Thymus (tissue), 14 donors: ENCODE measurements at places on chromosomes 6 and 20.

DNA sequence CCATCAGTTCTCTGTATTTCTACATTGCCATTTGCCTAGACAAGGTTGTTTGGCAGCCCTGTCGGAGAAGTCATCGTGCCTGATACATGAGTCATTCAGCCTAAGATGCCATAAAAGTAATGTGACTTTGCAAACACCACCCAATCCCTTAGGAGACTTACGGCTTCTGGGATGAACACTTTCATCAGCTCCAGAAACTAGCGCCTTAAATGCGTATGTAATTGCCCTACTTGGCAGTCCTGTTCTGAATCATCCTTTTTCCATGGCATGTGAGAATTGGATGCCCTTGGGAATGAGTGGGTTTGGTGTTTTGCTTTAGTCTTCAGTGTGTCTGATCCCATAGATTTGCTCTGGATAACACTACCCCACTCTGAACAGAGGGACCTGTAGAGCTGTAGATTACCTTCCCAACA lies 158.5 kb downstream of the SASH1 start:
- no peak for DNase-seq

DNA sequence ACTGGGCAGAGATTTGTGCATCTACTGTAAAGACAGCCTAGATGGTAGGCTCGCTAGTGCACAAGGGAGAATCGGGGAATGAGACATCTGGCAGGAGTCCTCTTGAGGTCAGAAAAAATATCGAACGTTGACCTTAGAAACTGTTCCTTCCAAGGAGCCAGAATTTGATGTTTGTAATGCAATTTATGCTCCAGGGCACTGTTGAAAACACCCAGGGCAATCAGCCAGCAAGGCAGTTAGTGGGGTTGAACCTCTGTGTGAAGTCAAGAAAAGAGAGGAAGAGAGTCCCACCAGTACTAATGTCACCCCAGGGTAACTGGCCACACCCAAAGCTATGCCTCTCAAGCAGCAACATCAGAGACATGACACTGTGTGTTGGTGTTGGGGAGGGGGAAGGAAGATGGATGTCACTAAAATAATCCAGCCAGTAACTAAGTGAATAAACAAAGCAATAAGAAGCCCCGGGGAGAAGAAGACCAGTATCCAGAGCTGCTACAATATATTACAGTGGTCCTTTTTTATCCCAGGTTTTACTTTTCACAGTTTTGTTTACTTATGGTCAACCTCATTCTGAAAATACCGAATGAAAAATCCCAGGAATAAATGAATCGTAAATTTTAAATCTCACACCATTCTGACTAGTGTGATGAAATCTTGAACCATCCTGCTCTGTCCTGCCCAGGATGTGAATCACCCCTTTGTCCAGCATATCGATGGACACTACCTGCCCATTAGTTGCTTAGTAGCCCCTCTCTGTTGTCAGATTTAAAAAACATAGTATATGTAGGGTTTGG lies 32.9 kb upstream of the PDE10A start:
- no peak for DNase-seq

- no peak for DNase-seq
Measured at GRCh38 chr6:27025351-27025750, 222.2 kb upstream of the PRSS16 start.

GRCh38 chr6:75230484-75231325 lies 12.9 kb downstream of the COX7A2 start:
- no peak for DNase-seq

GRCh38 chr20:20333866-20334265 lies 34.0 kb upstream of the INSM1 start:
- DNase-seq, result no peak

- DNase-seq, result no peak
Measured at GRCh38 chr6:70415247-70415646, 1.9 kb downstream of the FAM135A start.

DNA sequence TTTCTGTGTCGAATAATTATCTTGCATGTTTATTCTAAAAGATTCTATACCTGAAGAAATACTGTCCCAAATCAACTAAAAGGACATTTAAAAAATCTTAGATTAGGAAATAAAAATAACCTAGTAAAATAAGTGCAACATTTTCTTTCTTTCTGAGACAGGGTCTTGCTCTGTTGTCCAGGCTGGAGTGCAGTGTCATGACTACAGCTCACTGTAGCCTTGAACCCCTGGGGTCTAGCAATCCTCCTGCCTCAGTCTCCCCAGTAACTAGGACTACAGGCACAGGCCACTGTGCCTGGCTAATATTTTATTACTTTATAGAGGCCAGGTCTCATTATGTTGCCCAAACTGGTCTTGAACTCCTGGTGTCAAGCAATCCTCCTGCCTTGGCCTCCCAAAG lies 48.7 kb downstream of the RARS2 start:
- DNase-seq, result no peak

- no peak for DNase-seq
Measured at GRCh38 chr6:101129851-101130250, 248.7 kb upstream of the ASCC3 start.

GRCh38 chr20:50283922-50284810 lies 93.5 kb downstream of the CEBPB start:
- DNase-seq, result no peak

DNA sequence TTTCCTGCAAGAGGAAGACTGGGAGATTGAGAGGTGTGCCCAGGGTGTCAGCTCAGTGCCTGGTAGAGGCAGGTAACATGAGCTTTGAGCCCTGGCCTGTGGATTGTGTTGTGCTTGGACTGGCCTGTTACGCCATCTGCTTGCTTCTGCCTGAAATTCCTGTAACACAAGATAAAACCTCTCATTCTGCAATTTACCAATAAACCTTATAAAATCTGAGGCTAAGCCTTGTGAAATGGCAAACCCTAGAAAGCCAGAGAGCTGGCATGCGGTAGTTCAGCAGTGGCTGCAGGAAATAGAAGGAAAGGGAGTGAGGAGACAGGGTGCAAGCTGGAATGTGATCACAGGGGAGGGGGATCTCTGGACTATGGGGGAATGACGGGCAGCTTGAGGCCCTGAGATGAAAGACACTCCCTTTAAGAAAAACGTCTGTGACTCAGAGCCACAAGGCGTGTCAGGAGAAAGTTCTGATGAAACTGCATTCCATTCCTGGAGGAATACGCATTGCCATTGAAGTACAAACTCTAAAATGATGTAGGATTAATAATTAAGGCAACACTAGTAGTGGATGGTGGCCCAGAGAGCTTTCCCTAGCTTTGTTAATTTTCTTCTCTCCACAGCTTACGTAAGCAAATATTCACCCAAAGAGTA lies 26.3 kb upstream of the TFAP2A start:
- DNase-seq, result no peak

GRCh38 chr20:10075606-10076005 lies 40.8 kb downstream of the ANKEF1 start:
- DNase-seq, result no peak

DNA sequence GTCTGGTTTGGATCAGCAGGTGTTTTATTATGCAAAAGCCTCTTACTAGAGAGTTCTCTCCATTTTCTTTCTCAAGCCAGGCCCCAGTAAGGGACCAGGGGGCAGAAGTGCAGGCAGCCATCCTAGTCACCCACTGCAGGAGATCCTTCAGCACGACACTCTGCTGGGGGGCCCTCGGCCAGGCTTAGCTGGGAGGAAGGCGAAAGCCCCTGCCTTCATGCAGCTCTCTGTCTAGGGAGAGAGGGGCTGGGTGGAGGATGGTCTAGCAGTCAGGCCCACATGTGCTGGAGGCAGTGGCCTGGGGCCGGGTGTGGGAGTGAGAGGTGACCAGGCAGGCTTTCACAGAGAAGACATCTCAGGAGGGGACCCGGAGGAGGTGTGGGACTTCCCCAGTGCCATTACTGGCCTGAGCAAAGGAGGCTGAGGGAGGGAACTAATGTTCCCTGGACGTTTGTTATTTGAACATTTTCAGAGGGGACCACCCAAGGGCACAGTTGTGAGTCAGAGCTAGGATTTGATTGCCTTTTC lies 33.5 kb upstream of the VSTM2L start:
- DNase-seq, result no peak

- DNase-seq, result no peak
Measured at GRCh38 chr20:46717818-46718541, 8.5 kb downstream of the SLC2A10 start.

- DNase-seq, result no peak
Measured at GRCh38 chr6:107348224-107348623, 111.1 kb downstream of the PDSS2 start.

- DNase-seq, result no peak
Measured at GRCh38 chr6:69622230-69622629, 174.6 kb downstream of the LMBRD1 start.

GRCh38 chr20:62906209-62906608 lies 20.1 kb downstream of the DIDO1 start:
- DNase-seq, result no peak

GRCh38 chr6:133807501-133807900 lies 81.4 kb upstream of the TCF21 start:
- no peak for DNase-seq

DNA sequence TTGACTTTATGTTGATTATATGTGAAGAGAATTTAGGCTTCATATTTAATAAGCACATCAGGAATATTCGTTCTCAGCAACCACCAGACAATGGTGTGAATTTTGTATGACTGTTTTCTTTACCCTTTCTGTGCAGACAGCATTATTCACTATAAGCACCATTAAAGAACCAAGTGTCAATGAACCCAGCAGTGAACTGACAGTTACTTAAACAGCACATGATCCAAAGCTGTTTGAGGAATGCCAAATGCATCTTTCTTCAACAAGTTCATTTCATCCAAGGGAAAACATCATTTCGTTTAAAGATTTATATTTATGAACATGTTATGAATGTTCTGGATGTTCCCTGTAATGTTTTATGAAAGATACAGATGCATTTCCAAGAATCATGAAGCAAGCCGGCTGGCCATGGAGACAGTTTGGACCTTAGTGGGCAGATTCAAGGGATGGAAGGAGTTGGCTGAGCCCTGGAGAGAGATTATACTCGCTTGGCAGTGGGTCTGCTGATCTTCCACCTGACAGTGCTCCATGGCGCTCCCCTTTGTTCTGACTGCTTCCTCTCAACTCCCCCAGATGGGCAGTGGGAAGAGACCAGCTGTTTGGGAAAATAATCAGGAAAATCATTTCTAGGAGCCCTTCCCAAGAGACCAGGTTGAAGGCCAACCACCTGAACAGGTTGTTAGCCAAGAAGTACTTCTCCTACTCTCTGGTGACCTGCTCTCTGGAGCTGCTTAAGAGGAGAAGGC lies 326.0 kb upstream of the RSPO3 start:
- no peak for DNase-seq

GRCh38 chr6:8633762-8634161 lies 198.4 kb upstream of the SLC35B3 start:
- no peak for DNase-seq

DNA sequence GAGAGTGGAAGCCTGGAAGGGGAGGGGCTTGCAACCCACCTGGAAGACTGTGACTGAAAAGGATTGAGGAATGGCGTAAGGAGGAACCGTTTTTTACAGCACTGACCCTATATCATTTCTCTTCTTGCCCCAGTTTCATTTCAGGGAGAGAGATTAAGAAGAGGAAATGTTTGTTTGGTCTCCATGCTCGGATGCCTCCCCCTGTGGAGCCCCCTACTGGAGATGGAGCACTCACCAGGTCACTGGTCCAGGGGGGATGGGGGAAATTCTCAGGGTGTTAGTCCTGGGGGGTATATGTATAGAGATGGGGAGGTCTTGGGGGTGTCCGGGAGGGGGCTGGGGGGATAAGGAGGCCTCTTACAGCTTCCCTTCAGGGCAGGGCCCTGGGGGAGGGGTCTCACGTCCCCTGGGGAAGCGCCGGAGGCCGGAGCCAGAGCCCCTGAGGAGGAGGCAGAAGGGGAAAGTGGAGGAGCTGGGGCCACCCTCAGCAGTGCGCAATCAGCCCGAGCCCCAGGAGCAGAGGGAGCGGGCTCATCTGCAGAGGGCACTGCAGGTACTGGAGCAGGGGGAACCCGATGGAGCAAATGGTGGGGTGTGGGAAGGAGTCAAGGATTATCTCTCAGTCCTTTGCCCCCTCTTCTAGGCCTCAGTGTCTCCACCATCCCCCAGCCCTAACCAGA lies 3.2 kb downstream of the CUTA start:
- no peak for DNase-seq

- DNase-seq, result no peak
Measured at GRCh38 chr6:124371974-124372475, 568.4 kb downstream of the NKAIN2 start.

DNA sequence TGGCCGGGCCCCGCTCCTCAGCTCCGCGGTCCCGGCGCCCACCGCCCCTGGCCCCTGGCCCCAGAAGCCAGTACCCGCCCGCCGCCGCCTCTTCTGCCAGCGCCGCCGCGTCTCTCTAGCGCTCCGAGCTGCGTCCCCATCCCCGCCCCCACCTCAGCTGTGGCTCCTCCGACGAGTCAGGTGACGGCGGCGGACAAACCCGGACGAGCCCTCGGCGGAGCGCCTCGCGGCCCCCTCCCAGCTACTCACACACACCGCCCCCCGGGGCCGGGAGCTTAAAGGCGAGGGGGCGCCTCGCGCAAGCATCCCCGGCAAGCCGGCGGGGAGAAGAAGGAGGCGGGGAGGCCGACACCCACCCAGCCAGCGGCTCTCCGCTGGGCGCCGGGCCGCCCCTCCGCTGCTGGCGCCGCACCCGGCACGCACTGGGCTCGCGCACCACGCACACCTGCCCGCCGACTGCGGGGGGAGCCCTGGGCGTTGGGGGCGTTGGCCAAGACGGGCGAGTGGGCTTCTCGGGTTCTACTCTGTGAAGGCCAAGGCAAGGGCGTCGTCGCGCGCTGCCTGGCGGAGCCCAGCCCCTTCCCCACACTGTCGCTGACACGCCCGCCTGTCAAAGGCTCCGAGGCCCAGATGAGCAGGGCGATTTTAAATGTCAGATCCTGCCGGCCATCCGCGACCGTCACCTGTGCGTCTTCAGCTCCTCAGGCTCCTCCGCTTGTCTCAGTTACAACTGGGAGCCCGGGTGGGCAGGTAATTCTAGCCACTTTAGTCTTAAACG lies at the start of gene SNAP91:
Gene SNAP91 (minus strand): TSS at position 132 of the 778 bp plus-strand sequence. CDS start 1,174 bp downstream, outside the sequence.
- DNase-seq, result no peak

- no peak for DNase-seq
Measured at GRCh38 chr6:68975064-68975463, 340.0 kb downstream of the ADGRB3 start.

DNA sequence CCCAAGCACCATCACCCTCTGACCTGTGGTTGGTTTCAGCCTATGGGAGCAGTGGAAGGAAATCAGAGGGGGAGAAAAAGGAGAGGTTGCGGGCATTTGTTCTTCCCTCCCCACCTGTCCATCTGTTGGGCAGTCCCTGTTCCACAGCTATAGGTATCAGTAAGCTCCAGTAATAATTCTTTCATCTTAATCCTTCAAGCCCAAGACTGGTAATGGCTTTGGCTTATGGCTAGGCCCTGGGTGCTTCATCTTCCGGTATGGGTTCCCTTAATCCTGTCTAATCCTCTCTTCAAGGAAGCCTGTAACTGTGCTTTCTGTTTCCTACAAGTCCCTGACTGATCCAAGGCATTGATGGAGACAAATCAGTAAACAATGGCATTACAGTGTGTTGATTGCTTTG lies 42.2 kb upstream of the STK35 start:
- DNase-seq, result no peak
